ENCODE measurements at places on chromosomes 7 and 10.

DNA sequence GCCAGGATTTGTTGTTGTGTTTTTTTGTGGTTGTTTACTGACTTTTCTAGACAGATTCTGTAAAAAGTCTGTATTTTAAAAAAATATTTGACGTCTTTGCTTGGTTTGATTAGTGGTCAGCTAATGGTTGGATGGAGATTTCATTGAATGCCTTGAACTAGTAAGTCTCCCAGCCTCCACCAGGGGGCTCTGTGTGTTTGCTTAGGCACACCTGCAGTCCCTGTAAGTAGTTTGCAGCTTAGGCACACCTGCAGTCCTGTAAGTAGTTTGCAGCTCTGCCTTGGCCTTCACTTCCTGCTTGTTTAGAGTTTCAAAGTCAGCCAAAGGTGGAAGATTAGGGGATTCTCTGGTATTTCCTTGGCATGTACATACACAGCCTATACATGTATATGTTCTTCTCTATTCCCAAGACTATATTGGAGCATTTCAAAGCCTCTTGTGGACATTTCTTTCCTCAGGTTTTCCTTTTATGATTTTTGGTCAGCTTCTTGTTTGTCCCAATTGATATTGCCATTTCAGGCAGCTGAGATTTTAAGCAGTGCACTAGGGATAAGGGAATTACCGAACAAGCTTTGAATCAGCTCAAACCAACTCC, 101.6 kb downstream of the CCSER2 start:
- H3K27me3 ChIP-seq, result no peaks in the 10 kb centered on the region
- H3K4me3 ChIP-seq, result no peak overlapping the region
- H3K36me3 ChIP-seq, result peaks cover 6% of the 10 kb centered on the region
- H3K27ac ChIP-seq, result no peak overlapping the region

GRCh38 chr7:14691597-14692203, 210.9 kb downstream of the DGKB start:
- DNase-seq, result peak; percentile 13
- no peaks in the 10 kb centered on the region for H3K4me1 ChIP-seq
- H3K36me3 ChIP-seq, result no peaks in the 10 kb centered on the region

DNA sequence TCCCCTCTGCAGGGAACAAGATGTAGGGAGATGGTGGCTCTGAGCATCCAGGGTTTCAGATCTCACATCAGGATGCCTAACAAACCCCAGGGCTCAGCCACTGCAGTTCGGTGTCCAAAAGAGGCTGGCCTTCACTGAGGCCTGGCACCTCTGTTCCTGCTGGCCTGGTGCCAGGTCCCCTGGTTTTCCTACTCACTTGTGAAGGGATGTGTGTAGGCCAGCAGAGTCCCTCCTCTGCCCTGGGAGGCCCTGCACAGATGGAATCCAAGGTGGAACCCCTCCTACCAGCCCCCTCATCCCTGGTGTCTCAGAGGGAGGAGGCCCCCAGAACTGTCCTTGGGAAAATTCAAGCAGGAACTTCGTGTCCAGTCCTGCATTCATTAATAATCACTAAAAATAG, 260.6 kb downstream of the CCSER2 start:
- H3K27ac ChIP-seq, result no peak overlapping the region
- H3K27me3 ChIP-seq, result peaks cover 19% of the 10 kb centered on the region
- H3K4me1 ChIP-seq, result no peaks in the 10 kb centered on the region
- no peak for DNase-seq
- H3K4me3 ChIP-seq, result no peak overlapping the region

- no peaks in the 10 kb centered on the region for H3K27me3 ChIP-seq
- no peak overlapping the region for H3K27ac ChIP-seq
- peaks cover 11% of the 10 kb centered on the region for H3K4me1 ChIP-seq
- no peaks in the 10 kb centered on the region for H3K36me3 ChIP-seq
These were observed 20.5 kb downstream of the SPAG6 start for GRCh38 chr10:22365644-22366434.

DNA sequence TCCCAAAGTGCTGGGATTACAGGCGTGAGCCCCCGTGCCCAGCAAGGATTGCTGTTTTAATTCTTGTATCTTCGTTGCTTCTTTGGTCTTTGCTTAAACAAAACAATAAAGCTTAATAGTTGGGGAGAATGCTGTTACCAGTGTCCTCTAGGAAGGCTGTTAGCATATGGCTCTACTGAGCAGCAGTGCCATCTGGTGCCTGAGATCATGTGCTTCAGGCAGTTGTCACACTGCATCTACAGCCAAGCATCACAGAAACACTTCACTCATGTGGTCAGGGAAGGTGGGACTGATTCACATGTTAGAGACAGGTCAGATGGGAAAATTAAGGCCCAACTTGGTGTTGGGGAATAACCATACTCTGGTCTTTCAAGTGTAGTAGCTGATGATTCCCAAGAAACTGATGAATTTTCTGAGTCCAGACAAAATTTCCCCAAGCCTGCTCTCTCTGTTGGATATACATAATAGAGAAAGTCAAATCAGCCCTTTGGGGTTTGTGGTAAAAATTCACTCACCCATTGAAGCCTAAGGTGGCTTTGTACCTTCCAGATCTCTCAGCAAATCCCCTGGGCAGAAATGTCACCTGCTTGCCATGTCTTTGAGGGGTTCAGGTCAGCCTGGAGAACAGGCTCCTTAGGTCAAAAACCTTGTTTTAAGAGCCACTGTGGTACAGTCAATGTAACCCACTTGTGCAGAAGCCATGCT, 28.4 kb downstream of the UBE2D4 start:
- no peaks in the 10 kb centered on the region for H3K27me3 ChIP-seq
- peaks cover 19% of the 10 kb centered on the region for H3K36me3 ChIP-seq
- DNase-seq, result no peak
- no peak overlapping the region for H3K27ac ChIP-seq

- DNase-seq, result no peak
- no peak overlapping the region for H3K4me3 ChIP-seq
- H3K27ac ChIP-seq, result no peak overlapping the region
These were observed 80.2 kb upstream of the NFE2L3 start for GRCh38 chr7:26071622-26072456.

- H3K4me3 ChIP-seq, result no peak overlapping the region
- H3K27me3 ChIP-seq, result no peaks in the 10 kb centered on the region
- no peak for DNase-seq
- no peaks in the 10 kb centered on the region for H3K36me3 ChIP-seq
These were observed 85.2 kb upstream of the INSIG1 start for GRCh38 chr7:155212301-155213015.

DNA sequence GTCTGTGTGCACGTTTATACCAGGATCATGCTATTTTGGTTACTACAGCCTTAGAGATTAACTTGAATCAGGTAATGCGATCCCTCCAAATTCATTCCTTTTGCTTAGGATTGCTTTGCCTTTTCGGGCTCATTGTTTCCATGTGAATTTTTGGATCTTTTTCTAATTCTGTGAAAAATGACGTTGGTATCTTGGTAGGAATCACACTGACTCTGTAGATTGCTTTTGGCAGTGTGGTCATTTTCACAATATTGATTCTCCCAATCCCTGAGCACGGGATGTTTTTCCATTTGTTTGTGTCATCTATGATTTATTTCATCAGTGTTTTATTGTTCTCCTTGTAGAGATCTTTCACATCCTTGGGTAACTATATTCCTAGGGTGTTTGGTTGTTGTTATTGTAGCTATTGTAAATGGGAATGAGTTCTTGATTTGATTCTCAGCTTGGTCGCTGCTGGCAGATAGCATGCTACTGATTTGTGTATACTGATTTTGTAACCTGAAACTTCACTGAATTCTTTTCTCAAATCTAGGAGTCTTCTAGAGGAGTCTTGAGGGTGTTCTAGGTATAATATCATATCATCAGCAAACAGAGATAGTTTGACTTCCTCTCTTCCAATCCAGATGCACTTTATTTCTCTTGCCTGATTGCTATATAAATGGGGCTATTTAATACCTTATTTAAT, 18.2 kb downstream of the SNX8 start:
- DNase-seq, result no peak
- H3K36me3 ChIP-seq, result no peaks in the 10 kb centered on the region
- peak overlapping the region; percentile 60 for H3K4me3 ChIP-seq
- no peaks in the 10 kb centered on the region for H3K27me3 ChIP-seq
- H3K4me1 ChIP-seq, result peaks cover 44% of the 10 kb centered on the region
- H3K27ac ChIP-seq, result peak overlapping the region; percentile 92

DNA sequence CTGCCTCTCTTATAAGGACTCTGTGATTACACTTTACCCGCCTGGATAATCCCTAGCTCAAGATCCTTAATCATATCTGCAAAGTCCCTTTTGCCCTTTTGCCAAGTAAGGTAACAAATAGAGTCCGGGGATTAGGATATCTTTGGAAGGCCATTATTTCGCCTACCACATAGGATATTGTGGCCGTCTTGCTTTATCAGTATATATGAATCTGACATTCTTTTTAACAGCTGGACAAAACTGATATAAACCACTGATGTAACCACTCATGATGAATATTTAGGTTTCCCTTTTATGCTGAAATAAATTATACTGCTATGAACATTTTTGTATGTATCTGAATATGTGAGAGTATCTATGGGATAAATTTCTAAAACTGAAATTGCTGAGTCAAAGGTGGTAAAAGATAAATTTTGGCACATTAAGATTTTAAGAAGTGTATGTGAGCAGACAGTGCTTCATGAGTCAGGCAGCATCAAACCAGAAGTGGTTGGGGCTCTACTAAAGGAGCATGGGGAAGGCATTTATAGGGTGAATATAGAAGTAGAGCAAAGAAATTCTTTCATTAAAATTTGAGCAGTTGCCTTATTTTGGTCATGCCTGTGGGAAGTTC, 44.7 kb downstream of the AVL9 start:
- H3K27ac ChIP-seq, result peak overlapping the region; percentile 57
- H3K4me1 ChIP-seq, result peaks cover 24% of the 10 kb centered on the region
- no peaks in the 10 kb centered on the region for H3K27me3 ChIP-seq
- no peak for DNase-seq
- no peaks in the 10 kb centered on the region for H3K36me3 ChIP-seq

GRCh38 chr10:35416619-35417312, 80.5 kb downstream of the CCNY start:
- no peaks in the 10 kb centered on the region for H3K27me3 ChIP-seq
- DNase-seq, result peak; percentile 5
- peaks cover 75% of the 10 kb centered on the region for H3K4me1 ChIP-seq
- no peak overlapping the region for H3K4me3 ChIP-seq
